ENCODE measurements at places on chromosomes 7 and 10.

- no peak for DNase-seq
Measured at GRCh38 chr10:75502838-75503237, 71.4 kb downstream of the LRMDA start.

GRCh38 chr7:5597772-5598171 is 174.1 kb upstream of the TNRC18 start:
- no peak for DNase-seq

- DNase-seq: no peak
Measured at GRCh38 chr10:49010295-49010694, 70.7 kb upstream of the LRRC18 start.

- DNase-seq: no peak
Measured at GRCh38 chr10:21517134-21518031, 8.1 kb downstream of the SKIDA1 start.

GRCh38 chr10:102519246-102519825 is 15.6 kb downstream of the SUFU start:
- DNase-seq: no peak

- no peak for DNase-seq
Measured at GRCh38 chr10:121362026-121362425, 236.2 kb downstream of the FGFR2 start.

DNA sequence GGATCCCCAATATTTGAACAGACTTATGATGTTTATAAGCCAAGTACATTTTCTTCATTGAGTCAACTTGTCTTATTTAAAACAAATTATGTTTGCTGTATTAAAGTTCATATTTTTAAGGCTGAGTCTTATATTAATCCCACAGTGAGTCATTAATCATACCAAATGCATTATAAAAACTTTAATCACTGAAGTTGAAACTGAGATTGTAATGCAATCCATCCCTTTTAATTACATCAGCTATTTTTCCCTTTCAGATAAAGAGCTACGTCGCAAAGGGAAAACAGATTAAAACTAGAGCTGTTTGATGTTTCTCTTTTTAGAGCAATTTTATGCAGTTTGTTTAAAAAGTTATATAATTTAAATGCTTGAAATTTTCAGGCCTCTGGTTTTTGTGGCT is 183.0 kb downstream of the ARID5B start:
- no peak for DNase-seq

- DNase-seq: no peak
Measured at GRCh38 chr10:23344241-23344841, at the start of gene C10orf67. TSS of gene C10orf67 (minus strand) at chr10:23344797. CDS start at chr10:23344774, 23 bp downstream.

- DNase-seq: no peak
Measured at GRCh38 chr7:2261611-2262010, 19.6 kb downstream of the NUDT1 start.

GRCh38 chr7:84336766-84337165 is 142.2 kb upstream of the SEMA3A start:
- no peak for DNase-seq

DNA sequence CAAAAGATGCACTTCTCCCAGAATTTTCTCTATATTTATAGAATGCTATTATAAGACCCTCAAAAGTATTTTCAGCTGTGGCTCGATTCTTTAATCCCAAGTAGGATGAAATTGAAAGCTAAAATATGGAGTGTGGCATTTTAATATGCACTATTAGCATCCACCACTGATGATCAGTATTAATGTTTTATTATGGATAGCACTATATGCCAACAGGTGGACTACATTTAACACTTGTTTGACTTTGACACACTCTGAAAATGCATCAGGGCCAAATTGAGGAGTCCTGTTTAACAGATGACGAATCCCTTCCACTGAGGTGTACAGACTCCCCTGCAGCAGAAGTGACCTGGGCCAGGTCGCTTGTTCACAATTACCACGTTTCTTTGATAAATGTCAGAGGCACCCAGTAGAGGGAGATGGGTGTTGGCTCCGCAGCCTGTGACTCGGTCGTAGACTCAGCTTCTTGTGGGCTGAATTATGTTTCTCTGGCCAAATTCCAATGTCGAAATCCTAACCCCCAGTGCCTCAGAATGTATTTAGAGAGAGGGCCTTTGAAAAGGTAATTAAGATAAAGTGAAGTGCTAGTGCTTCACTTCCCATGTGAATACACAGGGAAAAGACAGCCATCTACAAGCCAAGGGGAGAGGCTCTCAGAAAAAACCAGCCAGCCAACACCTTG is 48.1 kb downstream of the WIPF3 start:
- DNase-seq: no peak

GRCh38 chr7:123535517-123535916 is 1.1 kb upstream of the IQUB start:
- DNase-seq: no peak

DNA sequence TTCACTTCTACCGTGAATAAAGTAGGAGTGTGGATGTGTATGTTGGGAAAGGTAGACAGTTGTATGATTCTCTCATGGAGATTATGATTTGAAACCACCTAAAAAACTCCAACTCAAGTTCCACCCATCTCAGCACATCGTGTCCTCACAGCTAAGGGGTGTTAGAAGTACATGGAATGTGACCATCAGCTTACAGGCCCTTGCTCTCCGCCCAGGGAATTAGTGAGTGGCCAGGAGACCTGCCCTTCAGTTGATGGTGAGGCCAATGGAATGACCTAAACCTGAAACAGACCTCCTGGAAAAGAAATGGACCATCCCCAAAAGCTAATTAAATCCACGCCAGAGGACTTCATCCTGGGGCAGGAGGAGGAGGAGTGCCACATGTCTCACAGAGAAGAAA is 2.1 kb upstream of the WNT2 start:
- no peak for DNase-seq

DNA sequence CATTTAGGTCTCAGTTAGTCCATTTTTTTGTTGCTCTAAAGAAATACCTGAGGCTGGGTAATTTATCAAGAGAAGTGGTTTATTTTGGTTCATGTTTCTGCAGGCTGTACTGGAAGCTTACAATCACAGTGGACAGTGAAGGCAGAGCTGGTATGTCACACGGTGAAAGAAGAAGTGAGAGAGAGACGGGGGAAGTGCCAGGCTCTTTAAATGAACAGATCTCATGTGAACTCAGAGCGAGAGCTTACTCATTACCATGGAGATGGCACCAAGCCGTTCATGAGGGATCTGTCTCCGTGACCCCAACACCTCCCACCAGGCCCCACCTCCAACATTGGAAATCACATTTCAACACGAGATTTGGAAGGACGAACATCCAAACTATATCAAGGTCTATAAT is 18.9 kb upstream of the PNLIPRP3 start:
- no peak for DNase-seq

DNA sequence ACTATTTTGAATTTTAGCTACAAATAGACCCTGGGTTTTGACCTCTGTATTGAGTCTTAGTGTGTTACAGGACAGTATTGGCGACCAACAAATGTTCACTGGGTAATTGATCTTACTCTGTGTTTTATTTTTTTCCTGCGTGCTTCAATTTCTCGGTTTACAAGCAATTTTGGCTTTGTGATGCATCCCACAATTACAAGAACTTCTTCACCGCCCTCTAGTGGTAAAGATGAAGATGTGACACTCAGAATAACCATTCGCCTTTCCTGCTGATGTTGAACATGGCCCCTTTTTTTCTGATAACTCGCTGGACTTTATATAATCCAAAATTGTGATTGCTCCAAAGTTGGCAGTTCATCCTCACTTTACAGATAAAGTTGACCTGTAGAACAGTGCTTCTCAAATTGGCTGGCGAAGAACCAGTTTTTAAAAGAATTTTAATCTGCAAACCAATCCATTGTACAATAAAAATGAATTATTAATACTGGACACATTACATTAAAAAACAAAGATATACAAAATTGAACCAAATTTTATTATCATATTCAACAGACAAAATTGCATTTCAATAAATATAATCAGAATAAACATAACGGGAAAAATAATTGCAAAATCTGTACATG is 20.2 kb upstream of the SMC3 start:
- DNase-seq: no peak

DNA sequence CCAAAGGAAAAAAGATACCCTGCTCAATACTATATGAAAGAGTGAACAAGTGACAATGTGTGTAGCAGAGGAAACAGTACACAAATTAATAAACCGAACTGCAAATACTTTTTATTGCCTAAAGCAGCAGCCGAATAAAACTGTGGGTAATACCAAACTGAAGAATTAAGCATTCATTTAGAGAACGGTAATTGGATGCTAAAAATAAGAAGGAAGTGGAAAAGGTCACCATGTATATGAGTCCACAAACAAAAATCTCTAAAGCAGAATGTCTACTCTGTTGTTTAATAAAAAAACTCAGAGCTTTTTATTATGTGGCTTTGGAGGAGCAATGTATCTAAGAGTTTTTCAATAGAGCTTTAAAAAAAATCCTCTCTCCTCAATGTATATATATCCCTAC is 87.9 kb downstream of the ETV1 start:
- DNase-seq: no peak

GRCh38 chr7:34603711-34604444 is 54.1 kb upstream of the NPSR1 start:
- DNase-seq: no peak

DNA sequence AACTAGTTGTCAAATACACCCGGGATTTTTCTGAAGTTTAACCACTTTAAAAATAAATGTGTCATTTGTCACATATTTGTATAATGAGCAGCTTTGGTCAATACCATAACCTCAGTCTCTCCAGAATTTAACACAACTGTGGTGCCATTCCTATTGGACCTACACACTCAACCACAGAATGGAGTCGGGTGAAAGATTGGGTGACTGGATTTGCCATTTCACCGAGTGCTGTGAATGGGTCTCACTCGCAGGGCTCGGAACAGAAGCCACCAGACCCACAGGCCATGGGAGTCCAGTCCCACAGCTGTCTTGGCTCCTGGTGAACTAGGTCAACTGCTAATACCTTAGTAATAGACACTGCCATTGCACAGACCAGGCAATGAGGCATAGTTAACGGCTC is 298.4 kb downstream of the CCDC3 start:
- DNase-seq: no peak

DNA sequence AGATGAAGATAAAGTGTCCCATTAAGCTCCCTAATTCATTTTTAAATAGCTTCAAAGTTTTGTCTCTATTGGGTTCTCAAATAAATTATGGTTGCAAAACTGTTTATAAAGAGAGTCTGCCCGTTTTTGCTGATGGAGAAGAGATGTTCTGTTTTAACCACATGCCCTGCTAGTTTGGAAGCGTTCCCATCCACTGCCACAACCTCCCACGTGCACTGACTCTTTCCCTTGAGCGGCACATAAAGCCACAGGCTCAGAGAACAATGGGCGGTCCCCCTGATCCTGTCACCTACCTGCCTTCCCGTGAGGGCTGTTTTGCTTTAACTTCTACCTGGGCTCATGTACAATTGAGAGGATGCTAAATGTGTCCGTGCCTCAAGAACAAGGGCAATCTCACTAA is 65.5 kb downstream of the CPVL start:
- no peak for DNase-seq

GRCh38 chr7:156458011-156458410 is 182.6 kb upstream of the RNF32 start:
- no peak for DNase-seq

GRCh38 chr7:28434510-28434909 is 22.2 kb downstream of the CREB5 start:
- DNase-seq: no peak

- DNase-seq: no peak
Measured at GRCh38 chr10:75773231-75773780, 341.9 kb downstream of the LRMDA start.

DNA sequence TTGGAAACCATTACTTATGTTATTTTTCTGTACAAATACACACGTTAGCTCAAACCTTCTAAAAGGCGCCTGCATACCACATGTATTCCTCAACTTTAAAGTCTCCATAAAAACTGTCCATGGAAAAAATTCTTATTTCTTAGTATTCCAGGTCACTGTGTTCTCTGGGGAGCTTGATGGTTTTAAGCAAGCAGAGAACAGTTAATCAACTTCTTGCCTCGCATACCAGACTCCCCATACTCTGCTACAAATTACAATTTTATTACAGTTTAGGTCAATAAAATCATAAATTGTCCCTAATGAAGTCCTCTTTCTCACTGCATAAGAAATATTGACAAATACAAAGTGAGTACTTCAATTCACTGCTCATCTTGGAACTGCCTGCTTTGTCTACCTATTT is 77.0 kb upstream of the GPR22 start:
- no peak for DNase-seq

- no peak for DNase-seq
Measured at GRCh38 chr10:404991-405390, 269.7 kb downstream of the ZMYND11 start.

GRCh38 chr7:128915841-128916642 is 5.5 kb upstream of the KCP start:
- DNase-seq: no peak

DNA sequence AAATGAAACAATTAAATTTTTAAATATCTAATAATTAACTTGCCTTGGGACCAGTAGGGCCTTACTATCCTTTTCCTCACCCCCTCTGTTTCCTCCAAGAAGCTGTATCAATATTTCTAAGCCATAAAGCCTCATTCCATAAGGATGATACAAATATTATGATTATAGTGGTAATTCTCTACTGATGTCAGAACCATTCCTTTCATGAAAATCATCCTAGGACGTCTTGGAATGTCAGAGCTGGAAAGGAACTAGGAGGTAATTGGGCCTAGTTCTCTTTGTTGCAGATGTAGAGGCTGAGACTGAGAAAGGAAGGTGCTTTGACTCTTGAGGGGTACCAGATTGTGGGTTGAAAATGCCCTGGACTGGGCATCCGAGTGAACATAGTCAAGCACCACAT is 766.7 kb upstream of the GHITM start:
- no peak for DNase-seq

- DNase-seq: no peak
Measured at GRCh38 chr10:84293574-84294016, 34.8 kb upstream of the CCSER2 start.

DNA sequence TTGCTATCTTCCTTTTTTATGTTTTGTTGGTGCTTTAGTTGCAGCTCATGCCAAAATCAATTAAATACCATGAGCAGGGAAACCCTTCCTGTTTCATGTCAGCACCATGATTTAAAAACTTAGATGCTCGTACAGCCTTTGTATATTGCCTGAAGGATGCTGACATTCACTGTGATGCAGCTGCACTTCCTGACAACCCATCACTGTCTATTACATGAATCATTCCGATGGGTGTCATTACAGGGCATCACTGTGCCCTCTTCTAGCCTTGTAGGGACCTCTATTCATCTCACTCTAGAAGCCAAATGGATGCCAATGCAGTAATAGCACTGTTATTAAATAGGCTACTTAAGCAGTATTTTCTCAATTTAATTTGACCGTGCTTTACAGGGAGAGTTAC is 18.3 kb upstream of the ITGB1 start:
- no peak for DNase-seq

- no peak for DNase-seq
Measured at GRCh38 chr10:101237982-101238731, 8.9 kb upstream of the LBX1 start.
